ENCODE measurements at places on chromosomes 11 and 22.

DNA sequence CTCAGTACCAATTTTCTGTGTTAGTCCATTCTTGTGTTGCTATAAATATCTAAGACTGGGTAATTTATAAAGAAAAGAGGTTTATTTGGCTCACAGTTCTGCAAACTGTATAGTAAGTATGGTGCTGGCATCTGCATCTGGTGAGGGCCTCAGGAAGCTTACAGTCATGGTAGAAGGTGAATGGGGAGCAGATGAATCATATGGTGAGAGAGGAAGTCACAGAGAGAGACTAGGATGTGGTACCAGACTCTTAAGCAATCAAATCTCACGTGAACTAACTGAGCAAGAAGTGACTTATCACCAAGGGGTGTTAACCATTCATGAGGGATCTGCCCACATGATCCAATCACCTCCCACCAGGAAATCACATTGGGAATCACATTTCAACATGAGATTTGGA lies 60.8 kb upstream of the ZBED5 start:
- DNase-seq: no peak

GRCh38 chr11:134196756-134197155 lies 27.0 kb downstream of the NCAPD3 start:
- no peak for DNase-seq

GRCh38 chr11:109677876-109678275 lies 255.9 kb downstream of the C11orf87 start:
- no peak for DNase-seq

DNA sequence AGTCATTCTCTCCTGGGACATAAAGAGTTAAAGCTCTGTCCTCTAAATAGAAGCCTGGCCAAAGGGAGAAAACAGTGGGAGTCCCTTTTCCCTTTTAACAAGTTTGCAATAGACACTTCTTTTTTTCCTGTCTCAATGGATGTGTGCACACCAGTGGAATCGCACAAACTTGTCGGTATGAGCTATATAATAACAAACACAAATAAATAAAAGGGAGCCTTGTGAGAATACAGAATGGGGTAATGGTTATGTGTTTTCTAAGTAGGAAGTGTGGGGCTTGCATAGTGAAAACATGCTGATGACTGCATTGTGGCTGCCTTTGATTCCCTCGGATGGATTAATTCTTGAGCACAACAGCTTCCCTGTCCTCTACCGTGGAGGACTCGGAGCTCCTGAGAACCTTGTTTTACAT lies 131.9 kb downstream of the WNT7B start:
- peak; percentile 29 for DNase-seq

GRCh38 chr11:106378513-106379179 lies 301.2 kb downstream of the AASDHPPT start:
- DNase-seq: no peak

DNA sequence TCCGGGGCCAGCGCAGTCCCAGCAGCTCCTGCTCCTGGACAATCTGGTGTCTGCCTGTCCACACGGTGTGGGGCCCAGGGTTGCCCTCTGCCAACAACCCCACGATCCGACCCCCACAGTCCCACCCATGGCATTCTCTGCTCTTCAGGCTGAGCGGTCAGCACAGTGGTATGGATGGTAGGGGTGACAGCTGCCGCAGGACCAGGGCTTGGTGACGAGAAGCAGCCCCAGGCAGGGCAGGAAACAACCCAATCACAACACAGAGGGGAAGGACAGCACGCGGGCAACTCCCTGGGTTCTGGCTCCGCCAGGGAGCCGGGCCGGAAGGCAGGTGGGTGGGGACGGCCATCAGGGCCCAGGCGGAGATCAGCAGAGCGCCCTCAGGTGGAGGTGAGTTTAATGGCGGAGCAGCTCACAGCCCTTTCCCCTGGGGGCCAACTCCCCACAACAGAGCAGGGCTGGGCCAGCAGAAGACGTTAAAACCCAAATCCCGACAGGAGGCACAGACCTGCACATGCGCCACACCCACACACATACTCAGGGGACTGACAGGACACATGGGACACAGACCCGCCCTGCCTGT lies 5.3 kb upstream of the CHADL start:
- no peak for DNase-seq

- no peak for DNase-seq
Observed at GRCh38 chr22:35589071-35589755, 27.9 kb downstream of the MB start.

DNA sequence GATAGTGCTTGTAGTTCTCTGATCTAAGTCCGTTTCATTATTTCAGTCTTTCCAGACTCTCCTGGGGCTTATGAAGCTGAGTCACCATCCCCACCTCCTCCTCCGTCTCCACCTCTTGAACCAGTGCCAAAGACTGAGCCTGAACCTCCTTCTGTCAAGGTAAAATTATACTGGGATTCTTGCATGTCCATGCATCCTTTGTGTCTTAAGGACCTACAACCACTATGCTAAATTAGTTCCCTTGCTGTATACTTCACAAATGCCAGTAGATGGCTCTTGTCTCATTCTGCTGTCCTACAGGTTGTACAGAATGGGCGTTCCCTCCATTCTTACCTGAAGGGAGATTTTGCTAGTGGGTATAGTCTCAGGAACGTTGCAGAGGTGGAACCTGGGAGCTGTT lies 42.2 kb downstream of the POLD3 start:
- DNase-seq: no peak
